ENCODE measurements at places on chromosomes 12 and 14.
A peak's percentile ranks its signal among the peaks of the same experiment; 100 is the strongest.

DNA sequence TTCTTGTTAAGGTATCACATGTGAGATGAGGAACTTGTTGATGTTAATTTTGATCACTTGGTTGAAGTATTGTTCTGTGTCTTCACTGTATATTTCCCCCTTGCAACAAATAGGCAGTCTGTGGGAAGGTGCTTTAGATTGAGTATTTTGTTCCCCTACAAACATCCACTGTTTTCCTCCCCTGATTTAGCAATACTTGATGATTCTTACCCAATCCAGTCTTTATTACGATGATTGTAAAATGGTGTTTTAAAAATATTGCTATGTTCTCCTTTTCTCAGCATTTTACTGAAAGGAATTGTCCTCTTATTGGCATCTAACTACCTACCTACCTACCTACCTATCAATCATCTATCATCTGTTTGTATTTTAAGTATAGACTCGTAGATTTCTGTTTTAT lies 66.3 kb downstream of the ETNK1 start:
- DNase-seq: no peak

GRCh38 chr12:29317556-29318363 lies 63.2 kb downstream of the ERGIC2 start:
- DNase-seq: no peak

GRCh38 chr14:67987606-67988005 lies 168.0 kb downstream of the RAD51B start:
- no peak for DNase-seq

DNA sequence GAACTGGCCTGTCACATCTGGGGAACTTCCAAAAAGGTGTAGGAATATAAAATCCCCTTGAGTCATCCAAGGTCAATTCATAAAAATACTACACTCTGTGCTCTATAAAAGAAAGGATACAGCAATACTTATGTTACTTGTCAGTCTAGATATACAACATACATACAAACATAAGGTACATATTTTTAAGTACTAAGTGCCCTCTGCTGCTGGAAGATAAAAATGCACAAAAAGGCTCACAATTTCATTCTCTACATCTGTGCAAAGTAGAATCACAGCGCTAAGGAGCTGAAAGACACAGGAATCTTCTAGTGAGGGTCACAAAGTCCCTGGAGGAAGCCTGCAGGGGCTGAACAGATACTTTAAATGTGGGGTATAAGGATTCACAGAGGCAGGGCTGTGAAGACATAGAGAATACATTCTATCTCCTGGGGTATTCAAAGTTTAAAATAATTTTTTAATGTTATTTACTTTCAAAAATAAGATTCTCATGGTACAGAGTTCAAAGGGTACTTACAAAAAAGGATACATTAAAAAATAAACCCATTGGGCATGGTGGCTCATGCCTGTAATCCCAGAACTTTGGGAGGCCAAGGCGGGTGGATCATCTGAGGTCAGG lies 10.2 kb upstream of the GOLGA5 start:
- DNase-seq: no peak

GRCh38 chr12:12560587-12561370 lies 1.9 kb downstream of the DUSP16 start:
- DNase-seq: peak; percentile 34

GRCh38 chr14:47678993-47679392 lies 3.6 kb upstream of the MDGA2 start:
- DNase-seq: no peak

GRCh38 chr12:45944771-45945170 lies 45.6 kb downstream of the SCAF11 start:
- no peak for DNase-seq

- DNase-seq: no peak
These were observed 300 bp upstream of the TTC5 start for GRCh38 chr14:20306079-20306423.

GRCh38 chr12:1435456-1435855 lies 158.9 kb downstream of the FBXL14 start:
- no peak for DNase-seq

DNA sequence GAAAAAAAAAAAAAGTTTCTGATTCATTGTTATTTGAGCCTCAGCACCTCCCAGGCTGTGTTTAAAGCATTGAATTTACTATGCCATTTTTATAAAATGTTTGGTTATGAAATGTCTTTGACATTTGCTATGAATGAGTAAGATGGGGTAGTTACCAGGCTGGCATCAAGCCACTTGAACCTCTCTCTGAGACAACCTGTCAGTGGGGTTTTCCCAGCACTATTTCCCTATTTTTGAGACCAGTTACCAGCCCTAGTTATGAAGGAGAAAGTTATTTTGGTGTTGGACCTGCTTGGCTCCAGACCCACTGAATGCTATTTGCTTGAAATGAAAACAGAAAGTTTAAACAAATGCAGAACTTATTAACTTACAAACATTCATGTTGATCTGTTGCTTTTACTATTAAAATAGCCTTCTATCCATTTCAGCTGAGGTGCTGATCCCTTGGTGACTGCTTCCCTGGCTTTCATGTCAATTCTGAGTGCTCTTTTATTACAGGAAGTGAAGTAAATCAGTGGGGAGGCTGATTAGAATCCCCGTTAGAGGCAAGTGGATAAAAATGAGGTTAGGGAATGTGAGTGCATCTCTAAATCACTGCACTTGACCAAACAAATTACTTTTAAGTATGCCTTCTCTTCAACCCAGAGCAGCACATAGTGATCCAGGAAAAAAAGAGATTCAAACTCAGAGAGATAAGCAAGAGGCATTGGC lies 37.8 kb downstream of the LLPH start:
- no peak for DNase-seq

DNA sequence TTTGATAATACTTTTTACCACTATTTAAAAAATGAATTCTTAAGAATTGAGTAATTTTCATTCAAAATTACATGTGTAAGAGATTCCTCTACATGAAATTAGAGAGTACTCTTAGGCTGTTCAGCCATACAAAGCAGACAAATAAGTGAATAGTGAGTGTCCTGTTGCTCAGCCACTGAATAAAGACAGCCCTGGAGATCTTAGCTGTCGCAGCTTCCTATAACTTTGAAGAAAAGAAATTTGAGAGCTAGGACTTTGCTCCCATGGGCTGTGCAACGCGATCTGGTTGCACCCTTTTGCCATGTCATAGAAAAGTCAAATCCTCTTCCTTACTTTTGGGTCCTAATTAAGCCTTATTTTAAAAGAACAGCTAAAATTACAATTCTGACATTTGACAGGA lies 40.9 kb upstream of the LRIG3 start:
- DNase-seq: no peak

- no peak for DNase-seq
These were observed 9.7 kb upstream of the SERPINA1 start for GRCh38 chr14:94398182-94398479.

DNA sequence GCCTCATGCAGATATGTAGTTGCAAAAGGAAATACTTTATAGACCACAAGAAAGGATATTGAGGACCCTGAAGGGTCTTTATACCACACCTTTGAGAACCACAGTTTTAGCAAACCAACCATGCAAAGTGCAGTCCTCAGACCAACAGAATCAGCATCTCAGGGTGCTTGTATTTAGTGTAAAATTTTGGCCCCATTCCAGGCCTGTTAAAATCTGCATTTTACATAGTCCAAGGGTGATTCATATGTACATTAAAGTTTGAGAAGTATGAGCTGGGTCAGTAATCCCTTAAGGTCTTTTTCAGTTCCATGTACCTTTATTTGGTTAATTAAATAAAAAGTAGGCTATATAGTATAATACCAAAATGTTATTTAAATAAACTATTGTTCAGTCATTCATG lies 91.2 kb downstream of the WNK1 start:
- no peak for DNase-seq

GRCh38 chr12:67424784-67425183 lies 155.6 kb downstream of the CAND1 start:
- no peak for DNase-seq

All from stimulated activated CD4-positive, alpha-beta T cell treated with anti-CD3 and anti-CD28 coated beads, TNF-alpha, amount 100 ng/mL, for 1 hour (primary cell).